ENCODE measurements at places on chromosomes 4 and X.

DNA sequence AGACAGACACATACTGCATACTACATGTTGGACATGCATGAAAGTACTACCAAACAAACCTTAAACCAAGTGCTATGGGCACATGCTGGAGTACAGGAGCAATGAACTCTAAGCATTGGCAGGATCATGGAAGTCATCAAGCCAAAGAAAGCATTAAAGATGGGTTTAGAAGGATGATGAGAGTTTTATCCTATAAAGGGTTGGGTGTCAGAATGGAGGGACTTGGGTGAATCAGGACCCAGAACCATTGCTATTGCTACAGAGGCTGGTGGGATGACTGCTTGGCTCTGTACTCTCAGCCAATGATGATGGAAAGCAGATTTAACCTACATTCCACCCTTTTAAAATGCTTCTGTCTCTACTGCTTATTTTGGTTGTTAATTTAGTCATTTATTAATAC lies 233.9 kb upstream of the EDA2R start:
- DNase-seq = no peak

GRCh38 chrX:150014525-150014924 lies 76.2 kb upstream of the EOLA2 start:
- DNase-seq = no peak

- no peak for DNase-seq
Measured at GRCh38 chrX:65589304-65589703, 54.7 kb upstream of the LAS1L start.

DNA sequence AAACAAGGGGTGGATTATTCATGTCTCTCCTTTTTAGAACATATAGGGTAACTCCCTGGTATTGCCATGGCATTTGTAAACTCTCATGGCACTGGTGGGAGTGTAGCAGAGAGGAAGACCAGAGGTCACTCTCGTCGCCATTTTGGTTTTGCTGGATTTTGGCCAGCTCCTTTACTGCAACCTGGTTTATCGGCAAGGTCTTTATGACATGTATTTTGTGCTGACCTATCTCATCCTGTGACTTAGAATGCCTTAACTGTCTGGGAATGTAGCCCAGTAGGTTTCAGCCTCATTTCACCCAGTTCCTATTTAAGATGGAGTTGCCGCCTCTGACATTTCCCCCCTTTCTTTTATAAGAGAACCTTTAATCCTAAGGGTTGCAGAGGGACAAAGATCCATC lies 45.8 kb downstream of the MGST2 start:
- no peak for DNase-seq

GRCh38 chr4:14264437-14264836 lies 636.9 kb upstream of the BOD1L1 start:
- no peak for DNase-seq

DNA sequence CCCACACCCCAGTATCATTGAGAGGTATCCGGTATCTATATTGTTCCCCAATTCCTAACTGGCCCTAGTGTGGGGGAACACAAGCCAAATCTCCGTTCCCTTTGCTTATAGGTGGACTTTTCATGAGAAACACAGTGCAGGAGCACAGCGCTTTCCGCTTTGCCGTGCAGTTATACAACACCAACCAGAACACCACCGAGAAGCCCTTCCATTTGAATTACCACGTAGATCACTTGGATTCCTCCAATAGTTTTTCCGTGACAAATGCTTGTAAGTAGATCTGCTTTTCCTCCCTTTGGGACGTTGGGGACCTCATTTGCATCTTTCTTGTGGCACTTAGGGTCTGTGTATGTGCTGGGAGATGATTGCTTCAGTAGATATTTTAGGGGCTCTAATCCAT lies 1.6 kb downstream of the GRIA3 start:
- no peak for DNase-seq

DNA sequence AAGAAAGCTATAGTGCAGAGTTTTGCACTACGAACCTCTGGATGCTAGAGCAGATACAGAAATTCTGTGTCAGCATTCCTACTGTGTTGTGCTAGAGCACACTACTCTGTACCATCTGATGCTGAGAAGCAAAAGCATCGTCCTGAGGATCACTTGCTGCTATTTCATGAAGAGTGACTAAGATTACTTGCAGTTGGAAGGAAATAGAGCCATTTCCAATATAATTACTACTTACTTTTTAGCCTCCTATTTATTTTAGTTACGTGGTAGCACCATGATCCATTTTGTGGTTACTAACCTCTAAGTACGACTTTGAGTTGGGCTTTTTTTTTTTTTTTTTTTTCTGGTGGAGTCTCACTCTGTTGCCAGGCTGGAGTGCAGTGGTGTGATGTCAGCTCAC lies 226.7 kb downstream of the PALLD start:
- DNase-seq = no peak
